ELF-1 (cell line): ENCODE measurements at places on chromosomes 12 and 14.

GRCh38 chr14:83291714-83292113 is 1758.1 kb upstream of the SEL1L start:
- no peak for DNase-seq

- no peak for DNase-seq
These were observed 35.2 kb upstream of the LHX5 start for GRCh38 chr12:113506867-113507266.

DNA sequence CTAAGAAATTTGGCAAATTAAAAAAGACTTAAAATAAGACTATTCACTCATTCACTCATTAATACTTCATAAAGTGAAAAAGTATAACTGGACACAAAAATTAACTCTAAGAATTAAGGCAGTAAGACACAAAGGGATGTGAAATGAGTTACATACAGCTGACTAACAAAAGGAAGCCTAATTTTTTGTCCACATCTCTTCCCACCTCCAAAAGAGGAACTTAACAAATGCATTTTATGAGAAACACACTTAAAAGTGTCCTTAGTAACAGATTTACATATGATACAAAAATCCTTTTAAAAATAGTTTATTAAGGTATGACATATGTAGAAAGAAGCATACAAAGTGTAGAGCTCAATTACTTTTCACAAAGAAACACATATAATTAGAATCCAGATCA is 88.9 kb downstream of the NUMB start:
- DNase-seq = no peak

DNA sequence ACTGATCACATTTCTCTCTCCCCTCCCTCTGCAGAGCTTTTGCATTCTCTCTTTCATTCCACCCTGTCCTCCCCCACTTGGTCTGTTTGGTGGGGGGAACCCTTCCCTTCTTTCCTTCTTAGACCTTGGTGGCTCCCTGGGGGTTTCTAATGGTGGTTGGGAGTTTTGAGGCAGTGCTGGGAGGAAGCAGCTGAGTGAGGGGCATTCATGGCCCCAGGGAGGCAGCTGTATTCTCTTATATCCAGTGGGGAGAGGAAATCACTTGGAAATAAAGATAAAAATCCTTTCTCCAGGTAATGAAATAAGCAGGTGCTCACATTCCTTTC is 13.3 kb downstream of the NGDN start:
- no peak for DNase-seq

GRCh38 chr12:114691763-114692185 is 7.8 kb upstream of the TBX3 start:
- DNase-seq = no peak

GRCh38 chr12:109735051-109735521 is 21.5 kb downstream of the FAM222A start:
- DNase-seq = no peak

- no peak for DNase-seq
These were observed 9.9 kb downstream of the AJUBA start for GRCh38 chr14:22972313-22972930.

DNA sequence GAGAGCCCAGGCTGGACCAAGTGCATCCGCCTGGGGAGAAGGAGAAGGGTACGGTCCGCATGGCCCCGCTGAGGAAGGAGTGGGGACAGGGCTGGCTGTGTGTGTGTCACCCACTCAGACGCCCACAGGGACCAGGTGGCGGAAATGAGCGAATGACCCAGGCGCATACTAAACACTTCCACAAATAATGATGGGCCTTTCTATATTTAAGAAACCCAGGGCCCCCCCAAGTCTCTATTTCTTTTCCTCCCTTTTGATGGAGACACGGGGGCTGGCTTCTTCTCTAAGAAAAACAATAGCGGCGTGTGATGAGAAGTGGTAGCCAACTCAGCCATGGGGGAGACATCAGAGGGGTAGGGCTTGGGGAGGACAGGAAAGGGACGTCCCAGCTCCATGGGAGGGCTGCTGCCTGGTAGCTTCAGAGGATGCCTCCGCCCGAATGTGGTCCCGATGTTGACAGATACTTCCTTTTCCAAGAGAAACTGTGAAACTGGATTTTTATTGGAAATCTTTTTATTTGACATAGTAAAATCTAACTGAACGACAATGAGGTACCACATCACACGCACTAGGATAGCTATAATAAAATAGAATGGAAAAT is 6.3 kb upstream of the MAP1LC3B2 start:
- no peak for DNase-seq

DNA sequence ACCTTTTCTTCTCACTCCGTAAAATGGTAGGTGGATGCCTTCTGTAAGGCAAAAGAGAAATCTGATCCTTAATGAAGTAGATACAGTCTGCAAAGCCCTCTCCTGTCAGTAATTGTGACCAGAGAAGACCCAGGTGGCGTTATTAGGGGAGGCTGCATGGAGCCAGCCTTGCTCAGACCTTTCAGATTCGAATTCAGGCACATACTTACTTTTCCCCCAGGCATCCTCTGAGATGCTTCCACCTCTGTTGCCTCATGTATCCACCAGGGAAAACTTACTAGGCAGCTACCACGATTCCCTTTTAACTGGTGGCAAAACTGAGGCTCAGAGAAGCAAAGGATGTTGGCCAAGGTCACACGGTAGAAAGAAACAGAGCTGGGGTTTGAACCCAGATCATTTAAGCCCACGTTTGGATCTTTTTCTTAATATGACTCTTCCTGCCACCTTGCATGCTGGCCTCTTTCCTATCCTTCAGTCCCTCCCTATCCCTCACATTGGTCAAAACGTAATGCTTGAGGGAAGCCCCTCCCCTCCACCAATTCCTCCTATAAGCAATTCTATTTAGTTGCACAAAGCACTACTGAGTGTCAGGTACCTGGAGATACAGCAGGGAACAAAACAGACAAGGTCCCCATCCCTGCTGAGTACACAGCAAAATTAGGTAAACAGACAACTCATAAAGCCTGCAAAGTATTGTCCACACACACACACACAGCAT is 179.4 kb downstream of the KSR2 start:
- no peak for DNase-seq

- no peak for DNase-seq
These were observed 258.6 kb downstream of the KTN1 start for GRCh38 chr14:55838529-55839052.

DNA sequence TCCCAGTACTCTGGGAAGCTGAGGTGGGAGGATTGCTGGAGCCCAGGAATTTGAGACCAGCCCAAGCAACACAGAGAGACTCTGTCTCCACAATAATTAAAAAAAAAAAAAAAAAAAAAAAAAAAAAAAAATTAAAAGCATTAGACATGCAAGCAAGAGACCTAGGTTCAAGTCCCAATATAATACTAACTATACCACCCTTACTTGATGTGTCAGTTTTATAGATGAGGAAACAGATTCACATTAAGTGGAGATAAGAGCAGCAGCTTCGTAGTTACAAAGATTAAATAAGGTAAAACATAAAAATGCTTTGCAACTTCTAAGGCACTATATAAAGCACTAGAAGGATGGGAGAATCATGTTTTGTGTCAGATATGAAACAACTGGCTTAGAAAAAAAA is 9.1 kb downstream of the PPTC7 start:
- DNase-seq = no peak

DNA sequence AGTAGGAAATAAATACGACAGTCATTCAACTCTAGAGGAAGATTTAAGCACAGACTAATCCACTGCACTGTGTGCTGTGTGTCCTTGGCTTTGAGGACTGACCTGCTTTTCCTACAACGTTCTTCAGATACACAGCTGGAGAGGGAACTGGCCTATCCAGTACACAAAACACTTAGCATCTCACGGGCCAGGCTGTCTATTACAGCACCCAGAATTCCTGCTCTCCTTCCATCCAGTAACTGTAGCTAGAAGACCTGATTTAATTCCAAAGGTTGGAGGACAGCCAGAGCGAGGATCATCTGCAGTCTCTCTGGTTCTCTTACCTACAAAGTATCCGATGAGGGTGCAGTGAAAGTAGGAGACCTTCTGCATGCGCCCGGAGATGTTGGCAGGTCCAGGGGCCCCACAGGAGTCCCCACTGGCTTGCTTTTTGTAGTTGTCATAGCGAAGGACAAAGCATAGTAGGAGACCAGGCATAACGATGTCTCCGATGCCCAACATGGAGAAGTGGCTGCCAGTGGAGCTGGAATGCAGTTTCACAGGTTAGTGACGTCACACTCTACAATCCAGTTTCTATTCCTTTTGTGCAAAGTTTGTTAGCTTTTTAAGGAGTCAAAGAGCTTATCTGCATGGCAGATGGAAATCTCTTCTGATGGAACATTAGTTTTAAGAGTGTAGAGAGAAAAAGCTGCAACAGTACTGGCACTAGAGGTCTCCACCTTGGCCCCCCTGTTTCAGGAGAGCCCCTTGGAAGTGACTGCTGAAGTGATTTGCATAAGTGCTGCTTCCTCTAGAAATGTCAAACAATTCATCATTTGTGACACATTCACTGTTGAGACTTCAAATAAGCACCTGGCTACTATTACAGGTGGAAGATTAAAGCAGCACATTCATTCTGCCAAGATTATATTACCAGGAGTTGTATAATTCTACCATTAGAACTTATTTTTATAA is 41.7 kb downstream of the ACADS start:
- no peak for DNase-seq

- DNase-seq = no peak
These were observed 29.6 kb downstream of the PRDM4 start for GRCh38 chr12:107731366-107731765.

GRCh38 chr14:55855751-55856150 is 262.5 kb upstream of the PELI2 start:
- DNase-seq = no peak

GRCh38 chr12:102682366-102683289 is 202.3 kb upstream of the IGF1 start:
- no peak for DNase-seq

DNA sequence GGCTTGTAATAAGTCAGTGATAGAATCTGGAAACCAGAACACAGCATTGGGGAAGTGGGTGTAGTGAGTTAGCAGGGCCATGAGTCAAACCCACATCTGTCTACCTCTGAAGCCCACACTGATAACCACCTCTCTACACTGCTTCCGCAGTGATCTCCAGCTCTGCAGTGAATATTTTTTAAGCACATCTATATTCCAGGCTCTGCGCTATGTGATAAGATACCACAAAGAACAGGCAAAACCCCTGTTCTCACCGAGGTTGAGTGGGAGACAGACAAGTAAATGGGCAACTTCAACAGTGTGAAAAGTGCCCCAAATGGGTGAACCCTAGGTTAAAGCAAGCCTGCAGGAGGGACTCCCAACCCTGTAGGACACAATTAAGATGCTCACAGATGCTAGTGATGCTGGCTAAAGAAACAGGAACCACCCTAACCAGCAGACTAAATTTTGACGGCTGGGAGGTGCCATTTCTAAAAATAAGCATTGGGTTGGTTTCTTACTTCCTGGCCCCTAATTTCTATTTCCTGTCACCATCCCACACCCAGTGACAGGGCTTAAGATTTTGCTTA is 375.0 kb downstream of the DPF3 start:
- no peak for DNase-seq

DNA sequence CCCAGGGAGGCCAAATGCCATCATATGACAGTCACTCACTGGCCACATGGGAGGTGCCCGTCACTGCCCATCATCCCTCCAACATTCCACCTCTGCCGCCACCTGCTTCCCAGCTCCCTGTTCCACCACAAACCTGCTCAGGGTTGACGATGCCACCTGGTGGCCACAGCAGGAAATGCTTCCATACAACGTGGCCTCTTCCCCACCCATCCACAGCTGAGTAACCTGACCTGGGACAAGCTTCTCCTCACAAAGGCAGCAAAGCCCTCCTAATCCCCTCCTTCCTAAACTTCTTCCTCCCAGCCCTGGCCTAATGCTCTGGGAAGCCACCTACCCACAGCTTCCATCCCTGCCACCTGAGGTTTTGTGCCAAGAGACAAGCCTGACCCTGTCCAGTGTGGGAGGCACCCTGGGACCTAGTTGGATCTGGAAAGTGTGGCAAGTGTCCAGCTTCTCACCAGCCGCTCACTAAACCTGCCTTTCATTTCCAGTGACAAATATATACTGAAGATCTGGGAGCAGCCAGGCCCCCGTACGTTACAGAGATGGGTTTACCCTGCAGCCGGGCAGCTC is 4.3 kb downstream of the DEGS2 start:
- DNase-seq = peak; percentile 91

DNA sequence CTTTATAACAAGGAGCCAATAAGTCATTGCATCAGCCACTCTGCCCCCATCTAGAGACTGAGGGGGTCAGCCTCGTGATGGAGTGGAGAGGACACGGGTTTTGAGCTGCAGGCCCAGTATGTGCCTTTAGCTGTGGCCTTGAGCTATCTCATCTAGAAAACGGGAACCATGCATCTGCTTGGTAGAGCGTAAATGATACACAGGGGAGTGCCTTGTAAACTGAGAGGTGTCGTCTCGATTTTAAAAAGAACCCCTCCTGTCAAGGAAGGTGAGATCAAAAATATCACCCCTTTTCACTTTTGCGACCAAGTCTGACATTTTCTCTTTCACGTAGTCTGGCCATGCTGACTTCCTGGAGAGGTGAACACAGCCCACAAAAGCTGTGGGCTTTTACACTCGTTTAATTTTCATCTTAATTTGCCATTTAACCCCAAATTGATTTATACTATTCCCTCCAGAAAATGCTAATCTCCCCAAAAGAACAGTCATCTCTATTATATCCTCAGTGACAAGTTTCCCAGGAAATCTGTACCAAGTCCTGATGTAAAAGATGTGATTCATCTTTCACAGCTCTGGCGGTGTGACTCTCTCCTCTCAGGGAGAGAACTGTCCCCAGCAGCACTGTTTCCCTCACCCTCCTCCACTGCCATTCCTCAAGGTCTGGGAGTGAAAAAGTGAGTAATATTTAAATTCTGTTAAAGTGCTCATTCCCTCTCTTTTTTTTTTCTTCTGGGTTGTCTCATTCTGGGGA is 30.6 kb downstream of the VCPKMT start:
- no peak for DNase-seq

- DNase-seq = no peak
These were observed 118.1 kb upstream of the SLC38A2 start for GRCh38 chr12:46490635-46491034.

DNA sequence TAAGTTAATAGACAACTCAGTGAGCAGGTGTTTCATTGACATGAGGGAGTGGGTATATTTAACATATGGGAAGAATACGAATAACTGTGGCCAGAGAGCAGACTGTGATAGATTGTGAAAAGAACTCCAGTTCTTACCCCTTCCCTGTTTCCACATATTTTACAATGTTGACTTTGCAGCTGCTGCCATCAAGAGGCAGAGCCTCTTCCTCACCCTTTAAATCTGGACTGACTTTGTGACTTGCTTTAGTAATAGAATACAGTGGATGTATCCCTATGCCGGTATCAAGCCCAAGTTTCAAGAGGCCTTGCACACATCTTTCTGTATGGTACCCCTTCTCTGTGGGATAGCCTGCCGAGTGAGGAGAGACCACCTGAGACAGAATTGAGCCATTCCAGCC is 356.7 kb downstream of the ETNK1 start:
- peak; percentile 10 for DNase-seq

- peak; percentile 73 for DNase-seq
These were observed 32.2 kb upstream of the DCD start for GRCh38 chr12:54680374-54680773.

DNA sequence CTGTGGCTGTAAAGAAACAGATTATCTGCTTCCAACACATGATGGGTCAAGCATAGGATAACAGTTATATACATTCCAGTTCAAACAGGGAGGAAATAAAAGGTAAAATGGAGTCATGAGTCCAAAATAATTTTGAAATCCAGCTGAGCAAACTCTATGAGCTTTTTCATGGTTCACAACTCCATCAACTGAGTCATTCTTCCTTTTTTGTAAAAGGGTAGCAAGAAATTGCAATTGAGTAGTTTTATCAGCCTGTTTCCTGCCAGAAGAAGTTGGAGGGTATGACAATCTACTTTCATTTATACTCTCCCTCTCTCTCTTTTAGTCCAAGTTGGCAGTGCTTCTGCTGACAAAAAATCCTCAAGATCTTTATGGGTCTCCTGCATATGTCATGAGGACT is 95.6 kb downstream of the CPNE8 start:
- no peak for DNase-seq
